ENCODE measurements at places on chromosomes 1 and 21.
A peak's percentile ranks its signal among the peaks of the same experiment; 100 is the strongest.

- DNase-seq = no peak
Measured at GRCh38 chr1:175383239-175383638, 190.7 kb upstream of the KIAA0040 start.

- no peak for DNase-seq
Measured at GRCh38 chr1:229390130-229390529, 43.8 kb downstream of the ACTA1 start.

DNA sequence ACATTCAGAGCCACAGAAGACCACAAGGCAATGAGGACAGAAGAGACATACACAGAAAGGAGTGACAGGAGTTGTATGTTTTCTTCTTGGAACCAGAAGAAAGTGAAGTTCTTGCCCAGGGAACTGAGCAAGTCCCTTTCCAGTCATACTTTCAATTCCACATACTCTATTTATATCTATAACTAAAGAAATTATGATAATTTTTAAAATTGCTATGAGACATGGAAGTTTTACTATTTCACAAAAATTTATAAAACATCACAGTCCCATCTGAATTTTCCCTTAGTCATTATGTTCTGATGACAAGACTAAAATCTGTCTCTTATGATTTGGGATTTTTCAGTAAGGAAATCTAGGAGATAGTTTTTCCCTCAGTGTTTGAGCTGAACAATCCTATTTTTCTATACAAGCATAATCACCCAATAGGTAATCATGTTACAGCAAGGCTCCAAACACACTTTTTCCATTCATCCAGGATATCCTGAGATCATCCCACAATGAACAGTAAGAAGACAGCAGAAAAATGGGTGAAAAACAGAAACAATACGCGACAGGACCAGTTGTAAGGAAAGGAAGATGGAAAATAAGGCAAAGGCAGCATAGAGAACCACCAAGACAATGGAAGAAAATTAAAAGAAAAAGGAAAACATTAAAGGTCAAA is 154.6 kb downstream of the VAV3 start:
- no peak for DNase-seq

- DNase-seq = no peak
Measured at GRCh38 chr1:83912876-83913275, 86.1 kb downstream of the TTLL7 start.

GRCh38 chr1:235513495-235514366 is 9.5 kb upstream of the B3GALNT2 start:
- DNase-seq = peak; percentile 71

DNA sequence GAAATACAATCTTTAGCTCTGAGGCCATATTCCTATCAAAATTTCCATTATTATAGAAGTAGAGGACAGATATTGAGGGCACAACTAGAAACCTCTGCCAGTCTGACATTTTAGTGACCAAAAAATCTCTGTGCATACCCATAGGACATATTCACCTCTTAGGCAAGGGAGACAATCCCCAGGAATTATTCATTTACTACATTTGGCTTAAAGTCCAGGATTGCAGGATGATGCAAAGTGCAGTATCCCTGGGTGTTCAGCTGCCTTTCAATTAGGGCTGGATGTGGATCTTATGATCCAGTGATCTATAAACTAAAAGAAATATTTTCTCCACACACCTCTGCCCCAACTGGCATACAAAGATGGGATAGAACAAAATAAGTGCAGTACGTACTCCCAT is 50.9 kb downstream of the PTGS2 start:
- no peak for DNase-seq

- no peak for DNase-seq
Measured at GRCh38 chr1:116356673-116357072, 16.4 kb upstream of the ATP1A1 start.

DNA sequence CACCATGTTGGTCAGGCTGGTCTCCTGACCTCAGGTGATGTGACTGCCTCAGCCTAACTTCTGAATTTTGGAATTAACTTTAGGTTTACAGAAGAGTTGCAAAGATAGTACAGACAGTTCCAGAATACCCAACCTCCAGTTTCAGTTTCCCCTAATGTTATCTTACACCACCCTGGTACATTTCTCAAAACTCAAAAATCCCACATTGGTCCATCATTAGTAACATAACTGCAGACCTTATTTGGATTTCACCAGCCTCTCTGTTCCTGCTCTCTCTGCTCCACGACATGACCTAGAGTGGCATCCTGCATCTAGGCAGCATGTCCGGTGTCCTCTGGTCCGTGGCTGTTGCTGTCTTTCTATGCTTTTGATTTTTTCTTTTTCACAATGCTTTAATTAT is 5.0 kb upstream of the ZC3H12A start:
- DNase-seq = no peak

GRCh38 chr1:203368624-203369451 is 17.9 kb upstream of the FMOD start:
- peak; percentile 42 for DNase-seq

GRCh38 chr1:2430592-2430973 is 18.2 kb upstream of the PEX10 start:
- DNase-seq = no peak

- no peak for DNase-seq
Measured at GRCh38 chr1:247054992-247055415, 23.6 kb downstream of the ZNF670 start.

DNA sequence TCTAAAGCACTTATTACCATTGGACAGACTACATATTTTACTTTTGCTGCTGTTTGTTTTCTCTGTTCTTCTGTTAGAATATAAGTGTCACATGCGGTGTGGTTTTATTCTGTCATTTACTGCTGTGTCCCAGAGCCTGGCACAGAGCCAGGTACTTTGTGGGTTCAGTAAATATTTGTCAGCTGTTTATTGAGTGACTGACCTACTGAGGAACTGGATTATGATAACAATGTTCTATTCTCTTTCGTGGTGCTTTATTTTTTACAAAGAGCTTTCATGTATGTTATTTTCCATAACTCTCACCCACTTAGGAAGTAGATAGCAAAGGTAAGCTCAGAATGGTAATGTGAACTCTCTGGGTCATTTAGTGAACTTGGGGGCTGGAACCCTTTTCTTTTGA is 118.8 kb downstream of the RWDD3 start:
- no peak for DNase-seq

DNA sequence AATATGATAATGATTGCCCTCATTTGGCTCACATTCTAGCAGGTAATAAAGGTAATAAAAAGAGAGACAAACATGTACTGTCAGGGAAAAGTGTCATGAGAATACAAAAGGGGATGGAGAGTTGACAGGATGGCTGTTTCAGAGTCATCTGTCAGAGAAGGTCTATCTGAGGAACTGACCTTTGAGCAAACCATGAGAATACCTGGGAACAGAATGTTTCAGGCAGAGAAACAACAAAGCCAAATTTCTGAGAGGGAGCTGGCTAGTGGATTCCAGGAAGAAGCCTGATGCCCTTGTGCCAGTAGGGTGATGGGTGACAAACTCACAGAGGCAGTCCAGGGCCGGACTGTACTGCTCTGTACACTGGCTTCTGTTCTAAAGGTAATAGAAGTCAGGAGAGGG is 107.2 kb downstream of the C1orf21 start:
- DNase-seq = no peak

GRCh38 chr1:116256875-116257274 is 116.2 kb upstream of the ATP1A1 start:
- DNase-seq = no peak

DNA sequence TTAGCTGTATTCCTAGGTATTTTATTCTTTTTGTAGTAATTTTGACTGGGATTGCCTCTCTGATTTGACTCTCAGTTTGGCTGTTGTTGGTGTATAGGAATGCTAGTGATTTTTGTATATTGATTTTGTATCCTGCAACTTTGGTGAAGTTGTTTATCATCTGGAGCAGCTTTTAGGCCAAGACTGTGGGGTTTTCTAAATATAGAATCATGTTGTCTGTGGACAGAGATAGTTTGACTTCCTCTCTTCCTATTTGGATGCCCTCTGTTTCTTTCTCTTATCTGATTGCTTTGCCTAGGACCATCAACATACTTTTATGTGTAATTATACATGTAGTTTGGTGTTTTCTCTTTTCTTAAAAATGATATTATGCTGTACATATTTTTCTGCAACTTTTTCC is 27.2 kb downstream of the CD46 start:
- no peak for DNase-seq

DNA sequence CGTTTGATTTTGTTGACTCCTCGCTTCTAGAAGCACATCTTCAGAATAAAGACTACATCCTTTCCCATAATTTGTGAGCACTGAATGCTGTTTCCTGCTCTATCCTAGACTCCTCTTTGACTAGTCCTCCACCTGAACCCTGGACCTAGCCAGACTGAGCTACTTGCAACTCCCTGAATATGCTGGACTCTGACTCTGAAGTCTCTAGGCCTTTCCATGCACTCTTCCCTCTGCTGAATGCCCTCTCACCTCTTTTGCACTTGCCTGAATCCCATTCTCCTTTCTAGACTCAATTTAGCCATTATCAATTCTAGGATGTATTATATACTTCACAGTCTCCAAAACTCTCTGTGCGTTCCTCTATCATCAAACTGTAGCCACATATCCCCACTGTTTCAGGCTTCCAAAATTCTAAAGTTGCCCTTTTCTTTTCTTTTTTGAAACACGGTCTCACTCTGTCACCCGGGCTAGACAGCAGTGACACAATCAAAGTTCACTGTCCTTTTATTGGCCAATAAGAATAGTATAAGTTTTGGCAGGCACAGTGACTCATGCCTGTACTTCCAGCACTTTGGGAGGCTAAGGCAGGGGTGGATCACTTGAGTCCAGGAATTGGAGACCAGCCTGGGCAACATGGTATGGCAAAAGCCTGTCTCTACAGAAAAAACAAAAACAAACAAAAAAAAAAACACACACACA is 127.0 kb downstream of the LTN1 start:
- no peak for DNase-seq

DNA sequence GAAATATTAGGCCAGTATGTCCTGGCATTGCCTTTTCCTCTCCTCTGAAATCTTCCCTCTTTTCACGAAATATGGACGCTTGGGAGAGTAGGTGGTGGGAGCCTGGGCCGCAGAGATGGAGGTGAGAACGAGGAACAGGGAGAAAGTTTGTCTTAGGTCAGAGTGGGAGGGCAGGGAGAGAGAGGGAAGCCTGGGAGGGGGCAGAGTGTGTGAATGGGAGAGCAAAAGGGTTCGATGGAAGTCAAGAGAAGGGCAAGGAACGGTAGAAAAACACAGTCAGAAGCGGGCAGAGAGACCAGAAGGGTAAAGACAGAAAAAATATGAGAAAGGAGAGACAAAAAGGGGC is 1.2 kb downstream of the TRABD2B start:
- no peak for DNase-seq

- DNase-seq = no peak
Measured at GRCh38 chr1:201676641-201677040, 137.7 kb downstream of the NAV1 start.

- no peak for DNase-seq
Measured at GRCh38 chr1:81226603-81226928, 574.2 kb upstream of the ADGRL2 start.

DNA sequence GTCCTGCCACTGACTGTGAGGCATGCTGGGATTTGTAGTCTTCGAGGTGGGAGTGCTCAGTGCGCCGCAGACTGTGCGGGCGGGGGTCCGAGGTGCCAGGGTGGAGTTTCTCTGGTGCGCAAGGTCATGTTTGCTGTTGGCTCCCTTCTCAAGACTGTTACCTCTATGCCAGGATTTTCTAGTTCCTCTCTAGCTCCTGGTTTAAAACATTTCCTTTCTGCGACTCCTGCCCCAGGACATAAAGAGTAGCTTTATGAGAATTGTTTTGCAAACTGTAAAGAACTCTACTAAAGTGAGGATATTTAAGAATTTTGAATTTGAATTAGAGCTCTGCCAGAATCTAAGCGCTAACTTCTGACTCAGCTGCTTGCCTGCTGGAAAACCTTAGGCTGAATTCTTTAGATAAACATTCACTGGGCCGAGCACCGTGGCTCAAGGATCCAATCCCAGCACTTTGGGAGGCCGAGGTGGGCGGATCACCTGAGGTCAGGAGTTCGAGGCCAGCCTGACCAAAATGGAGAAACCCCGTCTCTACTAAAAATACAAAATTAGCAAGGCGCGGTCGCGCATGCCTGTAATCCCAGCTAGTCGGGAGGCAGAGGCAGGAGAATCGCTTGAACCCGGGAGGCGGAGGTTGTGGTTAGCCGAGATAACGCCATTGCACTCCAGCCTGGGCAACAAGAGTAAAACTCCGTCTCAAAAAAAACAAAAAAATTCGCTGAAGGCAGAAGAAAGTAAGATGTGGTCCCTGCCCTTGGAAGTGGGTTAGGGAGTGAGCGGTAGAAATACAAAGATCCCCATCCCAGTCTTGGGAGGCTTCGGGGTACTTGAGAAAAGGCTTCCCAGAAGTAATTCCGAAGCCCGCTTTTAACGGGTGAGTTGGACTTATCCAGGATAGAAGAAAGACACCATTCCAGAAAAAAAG is 992 bp upstream of the USP48 start:
- no peak for DNase-seq

Data from CD4-positive, alpha-beta T cell treated with Interferon alpha-2 for 1 hour (primary cell).